ENCODE measurements at places on chromosomes 5 and 9.

- DNase-seq, result no peak
These were observed 87.1 kb downstream of the HMHB1 start for GRCh38 chr5:143898916-143899591.

- DNase-seq, result peak; percentile 55
These were observed 7.3 kb downstream of the EGFLAM start for GRCh38 chr5:38265546-38266179.

GRCh38 chr5:51389288-51389576, 6.0 kb downstream of the ISL1 start:
- no peak for DNase-seq

GRCh38 chr5:123421773-123422172, 1.4 kb downstream of the CEP120 start:
- DNase-seq, result no peak

- no peak for DNase-seq
These were observed 2.8 kb downstream of the ARL15 start for GRCh38 chr5:54307583-54307982.

- no peak for DNase-seq
These were observed 54.8 kb upstream of the ANGPTL2 start for GRCh38 chr9:127177231-127177630.

GRCh38 chr5:180069589-180070247, 1.8 kb downstream of the RNF130 start:
- no peak for DNase-seq

DNA sequence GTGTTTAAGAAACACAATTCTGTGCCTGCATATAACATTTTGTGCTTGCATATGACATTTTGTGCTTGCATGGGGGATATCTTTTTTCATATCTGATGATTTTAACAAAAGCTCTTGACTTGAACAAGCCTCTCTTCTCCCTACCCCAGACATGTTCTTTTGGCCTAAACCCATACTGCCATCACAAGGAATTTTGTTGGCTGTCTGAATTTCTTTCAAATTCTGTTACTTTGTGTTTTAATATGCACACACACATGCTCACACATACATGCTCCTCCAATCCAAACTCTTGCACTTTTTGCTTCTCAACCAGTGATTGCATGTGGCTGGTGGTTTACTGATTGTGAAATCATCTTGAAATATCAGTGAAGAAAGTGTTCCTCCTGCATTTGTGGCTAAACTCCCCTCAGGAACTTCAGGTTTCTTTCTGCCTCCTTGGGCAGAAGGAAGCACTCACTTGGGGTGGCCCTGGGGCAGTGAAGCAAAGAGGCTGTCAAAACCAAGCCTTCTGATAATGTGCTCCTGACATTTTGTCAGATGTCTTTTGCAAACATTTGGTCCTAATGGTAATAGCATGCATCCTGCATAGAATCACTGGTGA, 377.2 kb upstream of the KLF4 start:
- DNase-seq, result no peak

- DNase-seq, result no peak
These were observed 17.1 kb upstream of the EPB41L4A start for GRCh38 chr5:112436144-112436543.

DNA sequence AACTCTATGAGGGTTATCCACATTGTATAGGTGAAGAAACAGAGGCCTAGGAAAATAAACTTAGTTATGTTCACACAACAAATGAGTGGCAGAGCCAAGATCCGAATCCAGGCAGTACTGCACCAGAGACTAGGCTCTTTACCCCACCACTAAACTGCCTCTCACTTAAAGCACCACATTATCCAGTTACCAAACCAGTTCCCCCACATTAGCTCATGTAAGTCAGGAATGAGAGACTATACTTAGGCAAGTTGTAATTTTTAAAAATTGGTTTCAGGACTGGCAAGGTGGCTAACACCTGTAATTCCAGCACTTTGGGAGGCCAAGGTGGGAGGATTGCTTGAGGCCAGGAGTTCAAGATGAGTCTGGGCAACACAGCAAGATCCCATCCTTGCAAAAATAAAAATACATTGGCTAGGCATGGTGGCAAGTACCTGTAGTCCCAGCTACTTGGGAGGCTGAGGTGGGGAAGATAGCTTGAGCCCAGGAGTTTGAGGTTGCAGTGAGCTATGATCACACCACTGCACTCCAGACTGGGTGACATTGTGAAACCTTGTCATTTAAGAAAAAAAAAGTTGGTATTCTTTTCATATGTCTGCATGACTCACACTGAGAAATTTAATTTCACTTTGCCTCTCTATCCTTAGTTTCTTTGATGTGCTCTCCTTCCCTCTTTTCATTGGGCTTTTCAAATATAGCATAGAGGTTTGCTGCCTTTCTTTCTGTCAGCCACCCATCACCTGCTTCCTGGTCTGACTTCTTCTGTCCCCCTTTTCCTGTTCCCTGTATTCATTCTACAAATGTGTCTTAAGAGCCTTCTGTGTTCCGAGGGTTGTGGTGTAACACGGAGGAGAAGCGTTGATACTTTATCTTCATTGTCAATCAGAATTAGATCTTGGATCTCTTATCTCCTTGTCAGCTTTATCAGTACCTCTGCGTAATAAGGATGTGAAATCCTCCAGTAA, 64.7 kb downstream of the ERMP1 start:
- DNase-seq, result no peak

GRCh38 chr5:154049636-154050035, 10.9 kb downstream of the MFAP3 start:
- no peak for DNase-seq

GRCh38 chr5:38936269-38936668, 90.5 kb downstream of the OSMR start:
- no peak for DNase-seq

DNA sequence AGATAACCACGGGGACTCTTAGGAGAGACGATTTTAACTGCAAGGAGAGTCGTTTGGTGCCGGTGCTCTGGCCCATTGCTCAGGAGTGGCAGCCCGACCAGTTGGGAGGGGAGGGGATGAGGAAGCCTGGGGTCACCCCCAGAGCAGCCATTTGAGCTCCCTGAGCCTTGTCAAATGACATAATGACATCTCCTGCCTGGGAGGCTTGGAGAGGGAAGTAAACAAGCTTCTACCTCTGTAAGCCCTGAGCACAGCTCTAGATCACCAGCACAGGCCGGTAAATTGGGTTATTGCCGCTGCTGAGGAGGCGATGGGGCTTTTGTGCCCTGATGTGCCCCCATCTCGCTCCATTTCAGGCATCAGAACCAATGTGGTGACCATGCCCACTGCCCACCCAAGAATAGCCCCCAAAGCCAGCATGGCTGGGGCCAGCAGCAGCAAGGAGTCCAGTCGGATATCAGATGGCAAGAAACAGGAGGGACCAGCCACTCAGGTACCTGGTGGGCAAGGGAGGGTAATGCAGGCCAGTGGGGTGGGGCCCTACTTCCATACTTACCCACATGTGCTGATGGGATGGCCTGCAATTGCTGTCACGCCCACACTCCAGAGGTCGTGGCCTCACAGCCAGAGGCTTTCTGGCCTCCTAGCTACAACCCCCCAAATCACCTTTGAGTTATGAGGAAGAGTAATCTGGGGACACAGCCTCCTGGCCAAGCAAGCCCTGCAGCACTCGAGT, 23.0 kb downstream of the CD74 start:
- DNase-seq, result no peak
